Thyroid gland (tissue), 4 donors: ENCODE measurements at places on chromosomes 3 and 15. TPM values are rescaled to one million over a fixed set of nuclear protein-coding genes. Genes with fewer than 3 reads are reported as not detected.
A peak's percentile ranks its signal among the peaks of the same experiment; 100 is the strongest.

GRCh38 chr3:88112289-88112688, 37.5 kb upstream of the C3orf38 start:
- no peaks in the 10 kb centered on the region for H3K4me1 ChIP-seq
- no peak overlapping the region for H3K4me3 ChIP-seq
- no peak for DNase-seq
- H3K27ac ChIP-seq: no peak overlapping the region
- no peaks in the 10 kb centered on the region for H3K27me3 ChIP-seq

GRCh38 chr15:76340803-76341365, 4.3 kb downstream of the ISL2 start:
- H3K27me3 ChIP-seq: peaks cover 93% of the 10 kb centered on the region
- peaks cover 69% of the 10 kb centered on the region for H3K4me1 ChIP-seq
- H3K27ac ChIP-seq: no peak overlapping the region
- DNase-seq: no peak
- H3K4me3 ChIP-seq: no peak overlapping the region
- no peaks in the 10 kb centered on the region for H3K36me3 ChIP-seq

DNA sequence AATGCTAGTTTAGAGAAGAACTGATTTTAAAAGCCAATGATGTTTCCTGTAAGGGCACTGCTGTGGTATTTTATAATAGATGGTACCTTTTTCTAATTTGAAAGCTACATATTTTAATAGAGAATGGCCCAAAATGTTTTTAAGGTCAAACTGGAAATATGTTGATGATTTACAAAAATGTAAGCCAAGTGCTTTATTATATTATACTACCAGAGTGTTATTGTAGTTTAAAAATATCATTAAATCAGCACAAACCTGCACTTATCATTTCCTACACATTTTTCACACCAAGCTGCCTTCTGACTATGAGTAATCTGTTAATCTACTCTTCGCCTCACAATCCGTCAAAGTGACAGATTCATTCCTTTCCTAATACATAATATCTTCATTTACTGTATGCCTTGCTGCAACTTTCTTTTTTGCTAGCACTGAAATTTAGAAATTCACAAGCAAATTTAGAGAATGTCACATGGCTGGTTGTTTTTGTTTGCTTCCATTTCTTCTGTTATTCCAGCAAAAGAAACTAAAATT, 126.4 kb upstream of the FAM3D start:
- H3K4me1 ChIP-seq: no peaks in the 10 kb centered on the region
- no peak overlapping the region for H3K4me3 ChIP-seq
- no peaks in the 10 kb centered on the region for H3K36me3 ChIP-seq
- DNase-seq: no peak
- no peak overlapping the region for H3K27ac ChIP-seq

DNA sequence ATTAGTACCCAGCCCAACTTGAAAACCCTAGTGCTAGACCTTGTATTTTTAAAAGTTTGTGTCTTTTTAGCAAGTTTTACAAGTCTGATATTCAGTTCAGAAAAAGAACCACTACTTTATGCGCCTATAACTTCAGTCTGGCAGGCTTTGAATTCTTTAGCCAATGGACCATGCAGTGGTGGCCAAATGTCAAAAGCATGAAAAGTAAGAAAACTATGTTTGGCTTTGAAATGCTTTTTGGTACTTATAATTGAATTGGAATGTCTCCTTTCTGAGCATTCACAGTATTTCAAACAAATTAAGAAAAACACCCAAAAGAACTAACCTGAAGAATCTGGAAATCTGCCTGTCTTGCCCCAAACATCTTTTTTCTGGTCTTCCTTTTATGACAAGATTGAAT, 12.8 kb downstream of the WDR48 start:
- H3K27me3 ChIP-seq: no peaks in the 10 kb centered on the region
- H3K4me3 ChIP-seq: no peak overlapping the region
- peak overlapping the region; percentile 77 for H3K27ac ChIP-seq
- peaks cover 61% of the 10 kb centered on the region for H3K4me1 ChIP-seq
- peak; percentile 62 for DNase-seq

- H3K27ac ChIP-seq: no peak overlapping the region
- no peaks in the 10 kb centered on the region for H3K36me3 ChIP-seq
- no peaks in the 10 kb centered on the region for H3K4me1 ChIP-seq
- no peaks in the 10 kb centered on the region for H3K27me3 ChIP-seq
- DNase-seq: no peak
- no peak overlapping the region for H3K4me3 ChIP-seq
These were observed 19.7 kb upstream of the PRSS50 start for GRCh38 chr3:46737329-46737731.

GRCh38 chr3:144968750-144969350, 997.2 kb downstream of the DIPK2A start:
- DNase-seq: no peak
- H3K27ac ChIP-seq: no peak overlapping the region
- H3K36me3 ChIP-seq: no peaks in the 10 kb centered on the region
- H3K4me1 ChIP-seq: no peaks in the 10 kb centered on the region
- no peaks in the 10 kb centered on the region for H3K27me3 ChIP-seq

GRCh38 chr3:60220768-60221167, 1030.5 kb downstream of the FHIT start:
- H3K4me1 ChIP-seq: no peaks in the 10 kb centered on the region
- H3K36me3 ChIP-seq: no peaks in the 10 kb centered on the region
- DNase-seq: no peak
- no peak overlapping the region for H3K4me3 ChIP-seq
- H3K27ac ChIP-seq: no peak overlapping the region

GRCh38 chr3:42079701-42080452, 11.3 kb upstream of the TRAK1 start:
- H3K4me3 ChIP-seq: no peak overlapping the region
- peaks cover 57% of the 10 kb centered on the region for H3K4me1 ChIP-seq
- peak overlapping the region; percentile 81 for H3K27ac ChIP-seq
- no peak for DNase-seq

DNA sequence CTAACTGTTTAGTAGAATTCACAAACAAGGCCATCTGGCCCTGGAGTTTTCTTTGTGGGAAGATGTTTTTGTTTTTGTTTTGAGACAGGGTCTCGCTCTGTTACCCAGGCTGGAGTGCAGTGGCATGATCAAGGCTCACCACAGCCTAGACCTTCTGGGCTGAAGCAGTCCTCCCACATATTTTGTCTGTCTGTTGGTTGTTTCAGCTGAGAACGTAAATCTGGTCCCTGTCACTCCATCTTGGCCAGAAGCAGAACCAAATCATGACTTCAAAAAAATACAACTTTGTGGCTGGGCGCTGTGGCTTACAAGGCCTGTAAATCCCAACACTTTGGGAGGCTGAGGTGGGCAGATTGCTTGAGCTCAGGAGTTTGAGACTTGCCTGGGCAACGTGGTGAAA, 27.1 kb downstream of the MRAS start:
- no peaks in the 10 kb centered on the region for H3K27me3 ChIP-seq
- no peak for DNase-seq
- H3K4me1 ChIP-seq: peaks cover 26% of the 10 kb centered on the region
- H3K4me3 ChIP-seq: no peak overlapping the region
- H3K36me3 ChIP-seq: peaks cover 5% of the 10 kb centered on the region

The AADACL2 gene
- total RNA-seq: not detected

The TOMM70 gene
- 53.3 TPM for total RNA-seq

The LRRIQ4 gene
- total RNA-seq: 0.29 TPM

The PODXL2 gene
- 3.2 TPM for total RNA-seq
